ENCODE measurements at places on chromosomes 5 and 9.

DNA sequence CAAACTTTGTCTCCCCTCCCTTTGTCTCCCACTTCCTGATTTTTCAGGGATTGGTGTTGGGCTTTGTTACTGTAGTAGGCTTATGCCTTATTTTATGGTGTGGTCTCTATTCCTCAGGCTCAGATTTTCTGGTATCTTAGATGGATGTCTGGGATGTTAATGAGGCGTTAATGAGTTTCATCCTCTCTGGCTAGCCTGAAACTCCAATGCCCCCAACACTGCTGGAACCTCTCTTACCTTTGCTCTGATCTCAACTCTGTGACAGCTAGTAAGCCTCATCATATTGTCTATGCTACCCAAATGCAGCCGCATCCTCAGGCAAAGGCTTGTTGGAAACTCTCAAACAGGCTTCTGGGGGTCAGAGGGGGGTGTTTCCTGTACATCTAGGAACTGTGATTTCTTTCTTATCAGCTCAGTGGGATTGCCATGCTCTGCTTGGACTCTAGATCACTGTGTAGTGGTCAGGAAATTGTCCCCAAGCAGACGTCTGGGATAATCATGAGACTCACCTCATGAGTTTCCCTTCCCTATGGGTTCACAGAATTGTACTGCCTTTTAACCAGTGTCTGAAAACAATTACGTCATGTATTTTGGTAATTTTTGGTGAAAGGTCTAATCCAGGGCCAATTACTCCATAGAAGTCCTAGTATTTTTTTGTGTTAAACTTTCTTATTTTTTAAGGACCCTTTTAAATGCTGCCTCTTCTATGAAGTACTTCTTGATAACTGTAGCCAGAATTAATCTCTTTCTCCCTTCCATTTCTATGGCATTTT is 88.8 kb upstream of the TRPC7 start:
- no peak for DNase-seq

DNA sequence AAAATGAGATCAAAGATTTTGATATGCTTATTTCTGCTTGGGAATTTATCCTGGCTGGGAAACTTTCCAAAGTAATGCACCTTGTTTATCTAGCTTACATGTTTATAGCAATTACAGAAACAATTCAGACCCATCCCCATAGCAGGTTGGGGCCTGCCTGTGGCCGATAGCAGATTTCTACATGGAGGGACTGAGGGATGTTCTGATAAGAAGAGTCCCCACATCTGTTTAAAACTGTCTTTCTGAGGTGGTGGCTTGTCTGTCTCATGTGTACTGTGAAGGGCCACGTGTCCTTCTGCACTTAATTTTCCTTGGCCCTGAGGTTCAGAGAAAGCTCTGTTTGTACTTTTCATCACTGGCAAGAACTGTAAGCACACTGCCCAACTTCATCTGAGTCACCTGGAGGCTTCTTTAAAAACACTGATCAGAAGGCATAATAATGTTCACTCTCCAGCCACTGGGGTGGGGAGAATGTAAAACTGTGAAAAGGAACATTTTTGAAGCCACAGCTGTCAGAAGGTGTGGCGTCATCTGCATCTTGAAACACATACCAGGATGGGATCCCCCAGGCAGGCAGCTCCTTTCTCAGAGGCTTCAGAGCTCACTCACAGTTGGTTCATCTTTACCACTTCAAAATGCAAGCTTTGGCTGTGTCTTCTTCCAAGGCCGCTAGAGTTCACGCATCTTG is 80.3 kb downstream of the MAP1B start:
- no peak for DNase-seq

DNA sequence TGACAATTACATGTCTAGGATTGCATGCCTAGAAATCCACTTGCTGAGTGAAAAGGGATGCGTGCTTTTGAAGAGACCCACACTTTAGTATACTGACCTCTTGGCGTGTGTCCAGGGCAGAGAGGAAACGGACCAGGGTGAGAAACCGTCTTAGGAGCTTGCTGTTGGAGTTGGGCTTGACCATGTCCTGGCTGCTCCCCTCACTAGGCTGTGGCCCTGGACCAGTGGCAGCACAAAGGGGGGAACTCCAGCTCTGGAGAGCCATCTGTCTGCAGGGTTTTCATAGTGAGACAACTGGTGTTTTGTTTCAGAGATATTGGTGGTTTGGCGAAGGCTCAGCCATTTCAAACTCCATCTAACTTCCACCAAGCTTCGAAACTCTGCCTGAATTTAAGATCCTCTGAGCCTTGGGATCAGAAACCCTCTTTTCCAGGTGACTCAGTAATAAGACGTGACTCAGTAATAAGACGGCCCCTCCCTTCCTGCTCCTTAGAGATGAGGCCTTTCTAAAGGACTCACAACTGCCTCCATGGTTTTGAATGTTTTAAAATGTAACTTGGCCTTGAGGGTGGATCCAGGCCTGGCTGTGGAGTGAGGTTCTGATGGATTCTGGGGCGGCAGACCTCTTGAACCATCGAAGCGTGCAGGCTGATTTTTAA is 165.8 kb downstream of the MELK start:
- no peak for DNase-seq

DNA sequence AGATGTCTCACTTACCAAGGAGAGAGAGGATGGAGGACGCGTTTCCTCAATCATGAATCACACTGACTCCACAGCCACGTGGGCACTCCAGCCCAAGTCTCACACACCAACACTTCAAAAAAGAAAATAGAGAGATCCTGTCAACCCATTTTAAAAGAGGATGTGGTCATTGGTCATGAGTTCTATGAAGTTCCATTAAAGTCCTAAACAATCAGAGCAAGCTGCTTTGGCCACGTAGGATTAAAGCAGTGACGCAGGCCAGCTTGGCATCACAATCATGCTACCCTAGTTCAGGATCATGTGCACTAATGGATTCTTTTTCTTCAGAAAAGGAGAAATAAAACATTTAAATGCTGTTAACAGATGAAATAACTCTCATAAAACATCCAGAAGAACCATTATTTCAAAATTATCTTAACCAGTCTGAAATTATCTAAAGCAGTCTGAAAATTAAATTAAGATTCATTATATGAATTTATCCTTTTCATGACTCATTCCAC is 108.1 kb downstream of the SEMA5A start:
- no peak for DNase-seq

DNA sequence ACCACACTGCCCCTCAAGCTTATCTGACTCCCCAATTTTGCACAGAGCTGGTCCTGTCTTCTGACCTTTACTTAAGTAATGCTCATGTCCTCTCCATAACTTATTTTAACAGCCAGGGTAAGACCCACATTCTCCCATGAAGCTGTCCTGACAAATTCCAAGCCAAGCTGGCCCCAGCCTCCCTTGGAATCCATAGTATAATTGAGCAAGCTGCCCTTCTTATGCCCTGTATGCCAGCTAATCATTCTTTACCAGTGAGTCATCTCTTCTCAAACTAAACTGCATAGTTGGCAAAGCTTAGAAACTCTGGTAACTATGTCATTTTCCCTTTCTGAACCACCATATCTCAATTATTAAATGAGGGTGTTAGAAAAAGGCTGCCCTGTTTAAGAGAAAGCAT is 92.4 kb downstream of the NFIB start:
- DNase-seq: no peak

DNA sequence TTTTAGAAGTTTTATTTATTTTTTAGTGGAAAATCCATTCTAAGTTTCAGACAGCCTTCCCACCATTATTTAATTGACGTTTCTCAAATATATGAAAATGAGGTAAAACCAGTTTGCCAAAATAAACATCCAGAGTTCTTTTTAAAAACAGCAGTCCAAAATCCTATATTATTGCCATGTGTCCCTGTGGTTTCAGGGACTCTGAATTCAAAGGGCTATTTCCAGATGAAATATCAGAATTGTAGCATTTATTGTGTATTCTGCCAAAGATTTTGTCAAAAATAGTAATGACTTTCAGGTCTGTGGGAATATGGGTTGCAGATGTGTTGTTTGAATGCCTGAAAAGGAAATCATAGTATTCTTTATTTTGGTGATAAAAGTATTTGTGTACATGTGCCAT is 41.6 kb downstream of the XRCC4 start:
- DNase-seq: no peak

GRCh38 chr5:150302301-150303069 is at the start of gene ARSI:
Gene ARSI, minus strand, starts transcription at chr5:150302905. Its CDS starts 532 bp downstream, at chr5:150302373.
- DNase-seq: no peak

DNA sequence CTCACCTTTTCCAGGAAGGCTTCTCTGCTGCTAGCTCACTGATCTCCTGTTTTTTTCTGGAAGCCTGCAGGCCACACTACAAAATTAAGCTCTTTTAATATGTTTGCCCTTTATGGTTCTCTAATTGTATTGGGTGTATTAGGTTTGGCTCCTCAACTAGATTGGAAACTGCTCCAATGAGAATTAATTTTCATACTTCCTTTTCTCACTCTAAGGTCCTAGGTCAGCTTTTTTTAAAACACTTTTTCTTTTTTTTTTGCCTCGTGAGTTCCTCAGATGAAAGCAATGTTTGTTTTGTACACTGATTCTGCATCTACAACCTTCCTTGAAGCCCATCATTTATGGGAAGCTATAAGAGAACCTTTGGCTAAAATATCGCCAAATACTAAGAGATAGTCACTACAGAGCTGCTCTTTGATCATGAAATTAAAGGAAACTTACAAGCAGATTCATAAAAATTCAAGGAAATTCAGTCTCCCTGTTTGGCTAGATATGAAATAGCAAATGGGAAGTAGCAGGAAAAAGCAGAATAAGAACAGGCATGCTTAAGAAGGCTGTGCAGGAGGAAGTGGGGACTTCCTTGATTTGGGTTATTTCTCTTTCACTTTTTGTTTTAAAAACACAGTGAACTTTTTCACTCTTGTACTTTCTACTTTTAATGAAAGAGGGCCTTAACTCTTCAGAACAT is 55.2 kb upstream of the FYB1 start:
- peak; percentile 6 for DNase-seq

DNA sequence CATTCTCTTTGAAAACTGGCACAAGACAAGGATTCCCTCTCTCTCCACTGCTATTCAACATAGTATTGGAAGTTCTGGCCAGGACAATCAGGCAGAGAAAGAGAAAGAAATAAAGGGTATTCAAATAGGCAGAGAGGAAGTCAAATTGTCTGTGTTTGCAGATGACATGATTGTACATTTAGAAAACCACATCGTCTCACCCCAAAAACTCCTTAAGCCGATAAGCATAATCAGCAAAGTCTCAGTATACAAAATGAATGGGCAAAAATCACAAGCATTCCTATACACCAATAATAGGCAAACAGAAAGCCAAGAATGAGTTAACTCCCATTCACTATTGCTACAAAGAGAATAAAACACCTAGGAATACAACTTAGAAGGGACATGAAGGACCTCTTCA is 21.0 kb upstream of the EPB41L4A start:
- DNase-seq: no peak

- no peak for DNase-seq
Observed at GRCh38 chr9:87433853-87434252, 63.8 kb upstream of the DAPK1 start.

GRCh38 chr5:65364907-65365306 is 116.8 kb downstream of the ADAMTS6 start:
- DNase-seq: no peak

DNA sequence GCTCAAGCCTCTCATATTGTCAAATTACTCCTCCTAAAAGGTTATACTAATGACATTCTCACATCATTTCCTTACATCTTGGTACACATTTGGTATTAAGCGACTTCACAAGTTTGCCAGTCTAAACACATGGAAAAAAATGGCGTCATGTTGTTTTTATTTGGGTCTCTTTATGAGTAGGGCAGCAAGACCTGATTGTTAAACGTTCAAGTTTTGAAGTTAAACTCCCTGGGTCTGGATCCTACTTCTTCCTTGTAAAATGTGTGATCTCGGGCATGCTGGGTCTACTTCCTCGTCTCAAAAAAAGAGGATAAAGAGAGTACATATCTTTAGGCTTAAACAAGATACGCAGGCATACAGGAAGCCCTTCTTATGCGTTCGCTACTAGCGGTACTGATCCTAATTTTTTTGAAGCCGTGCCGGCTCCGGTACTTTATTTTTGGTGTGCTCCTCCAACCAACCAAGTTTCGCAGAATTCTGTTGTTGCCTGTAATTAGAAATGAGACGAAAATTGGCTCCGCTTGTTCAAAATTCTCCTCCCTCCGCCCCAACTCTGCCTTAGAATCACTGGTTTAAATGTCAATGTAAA is 596 bp upstream of the CDC37L1 start:
- DNase-seq: peak; percentile 10

- no peak for DNase-seq
Observed at GRCh38 chr5:43683884-43684471, 81.0 kb downstream of the NNT start.

DNA sequence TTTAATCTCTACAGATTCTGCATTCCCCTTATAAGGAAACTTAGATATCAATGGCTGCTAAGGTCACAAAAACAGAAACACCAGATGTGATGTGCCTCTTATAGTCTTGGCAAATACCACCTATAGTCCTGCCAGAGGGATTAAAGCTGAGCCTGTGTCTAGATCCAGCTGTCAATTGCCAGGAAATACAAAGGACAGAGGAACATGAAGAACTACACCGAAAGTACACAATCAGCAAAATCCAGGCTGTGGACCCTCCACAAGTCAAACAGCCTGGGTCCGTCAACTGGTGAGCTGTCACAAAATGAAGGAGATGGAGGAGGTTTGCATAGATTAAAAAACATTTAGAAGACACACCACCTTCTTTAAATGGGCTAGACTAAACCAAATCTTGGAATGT is 85.4 kb downstream of the KLF4 start:
- no peak for DNase-seq

DNA sequence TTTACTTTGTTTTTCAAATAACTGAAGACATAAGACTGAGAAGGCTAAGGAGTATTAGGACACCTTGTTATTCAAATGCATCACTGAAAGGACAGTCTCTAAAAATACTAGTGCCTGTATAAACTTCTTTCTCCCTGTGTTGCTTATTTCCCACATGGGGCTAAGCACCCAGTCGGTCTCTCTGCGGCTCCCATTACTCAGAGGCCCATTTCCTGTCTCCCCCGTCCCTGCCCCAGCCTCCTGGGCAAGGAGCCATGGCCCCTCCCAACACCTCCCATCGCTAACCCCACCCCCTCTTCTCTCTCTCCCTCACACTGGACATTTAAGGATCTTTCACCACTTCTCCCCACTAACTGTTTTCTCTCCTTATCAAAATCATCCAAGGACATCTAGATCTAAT is 81.9 kb downstream of the EBF1 start:
- DNase-seq: no peak

DNA sequence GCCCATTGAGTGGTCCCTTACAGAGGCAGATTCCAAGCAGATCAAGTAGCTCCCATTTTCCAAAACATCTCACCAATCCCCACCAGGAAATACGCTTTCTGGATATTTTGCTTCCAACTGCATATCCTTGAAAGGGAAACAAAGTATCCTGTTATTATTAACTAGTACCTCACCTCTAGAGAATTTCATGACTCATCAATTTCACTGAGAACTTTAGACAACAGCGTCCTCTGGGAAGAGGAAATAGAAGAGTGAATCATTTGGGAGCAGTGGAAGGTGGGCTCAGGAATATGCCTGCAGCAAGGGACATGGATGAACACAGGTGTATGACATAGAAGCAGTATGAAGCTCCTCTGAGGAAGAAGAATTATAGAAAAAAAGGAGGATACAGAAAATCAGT is 186.7 kb downstream of the MARCHF11 start:
- DNase-seq: no peak

- no peak for DNase-seq
Observed at GRCh38 chr5:128949847-128950546, 15.3 kb upstream of the SLC27A6 start.
